Dermis blood vessel endothelial cell (primary cell): ENCODE measurements at places on chromosomes 11 and 22. TPM values are rescaled to one million over a fixed set of nuclear protein-coding genes. Genes with fewer than 3 reads are reported as not detected.

SERPING1 gene
- 0.19 and 0.85 TPM in 2 replicates for total RNA-seq

GRCh38 chr22:35551549-35552177 is 11.0 kb downstream of the RASD2 start:
- DNase-seq: no peak

KRTAP5-10 gene
- not detected in 2 replicates for total RNA-seq

DNA sequence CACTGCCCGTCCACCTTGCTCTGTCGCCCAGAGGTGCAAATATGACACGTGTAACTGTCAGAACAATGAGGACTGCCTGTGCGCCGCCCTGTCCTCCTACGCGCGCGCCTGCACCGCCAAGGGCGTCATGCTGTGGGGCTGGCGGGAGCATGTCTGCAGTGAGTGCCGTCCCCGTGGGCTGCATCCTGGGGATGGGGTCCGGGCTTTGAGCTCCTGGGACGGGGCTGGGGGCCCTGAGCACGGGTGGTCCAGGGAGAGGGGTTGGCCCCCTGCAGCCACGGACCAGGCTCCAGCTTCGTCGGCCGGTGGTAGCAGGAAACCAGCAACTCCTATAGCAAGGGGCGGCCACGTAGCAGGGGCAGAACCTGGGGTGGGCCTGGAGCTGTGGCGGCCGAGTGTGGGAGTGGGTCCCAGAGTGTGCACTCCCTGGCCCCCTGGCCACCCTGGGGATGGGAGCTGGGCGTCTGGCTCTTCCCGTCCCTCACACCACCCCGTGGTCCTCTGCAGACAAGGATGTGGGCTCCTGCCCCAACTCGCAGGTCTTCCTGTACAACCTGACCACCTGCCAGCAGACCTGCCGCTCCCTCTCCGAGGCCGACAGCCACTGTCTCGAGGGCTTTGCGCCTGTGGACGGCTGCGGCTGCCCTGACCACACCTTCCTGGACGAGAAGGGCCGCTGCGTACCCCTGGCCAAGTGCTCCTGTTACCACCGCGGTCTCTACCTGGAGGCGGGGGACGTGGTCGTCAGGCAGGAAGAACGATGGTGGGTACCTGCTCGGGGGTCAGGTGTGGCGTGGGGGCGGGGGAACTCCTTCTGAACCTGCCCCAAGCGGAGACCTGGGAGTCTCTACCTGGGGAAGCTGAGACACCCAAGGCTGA is 10.1 kb downstream of the MUC2 start:
- no peak for DNase-seq

DNA sequence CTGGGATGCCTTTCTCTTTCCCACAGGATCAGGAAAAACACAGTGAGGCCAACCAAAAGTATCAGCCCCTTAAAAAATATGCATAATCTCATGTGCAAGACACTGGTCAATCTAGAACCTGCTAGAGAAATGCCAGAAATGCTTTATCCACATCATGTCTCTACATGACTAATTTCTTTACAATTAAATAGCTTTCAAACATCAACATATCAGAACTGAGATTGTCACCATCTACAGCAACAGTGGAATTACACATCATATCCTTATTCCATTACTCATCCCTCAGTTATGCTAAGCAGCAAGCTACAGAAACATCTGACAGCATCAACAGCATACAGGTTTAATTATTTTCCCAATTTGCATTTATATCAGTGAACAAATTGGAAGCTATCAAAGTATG is 78.8 kb downstream of the DDIAS start:
- peak; percentile 90 for DNase-seq
